Esophagus squamous epithelium (tissue), 5 donors: ENCODE measurements at places on chromosomes 7 and 10.

GRCh38 chr10:102538811-102539210 lies 35.0 kb downstream of the SUFU start:
- no peak for DNase-seq

DNA sequence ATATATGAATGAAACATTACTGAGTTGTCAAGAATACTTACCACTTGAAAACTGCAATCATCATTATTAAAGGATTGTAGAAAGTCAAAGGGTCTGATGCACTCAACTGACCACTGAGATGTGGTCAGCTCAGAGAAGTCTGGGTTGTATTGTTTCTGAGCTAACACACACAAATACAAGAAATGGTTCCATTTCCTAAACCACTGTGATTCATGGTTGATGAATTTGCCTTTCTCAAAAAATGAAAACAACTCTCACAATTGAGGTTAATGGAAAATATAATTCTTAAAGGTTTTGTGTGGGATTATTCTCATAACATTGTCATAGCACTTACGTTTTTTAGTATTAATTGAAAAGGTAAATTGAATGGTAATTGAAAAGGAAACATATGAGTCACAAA lies 45.6 kb upstream of the TAS2R16 start:
- DNase-seq, result no peak

DNA sequence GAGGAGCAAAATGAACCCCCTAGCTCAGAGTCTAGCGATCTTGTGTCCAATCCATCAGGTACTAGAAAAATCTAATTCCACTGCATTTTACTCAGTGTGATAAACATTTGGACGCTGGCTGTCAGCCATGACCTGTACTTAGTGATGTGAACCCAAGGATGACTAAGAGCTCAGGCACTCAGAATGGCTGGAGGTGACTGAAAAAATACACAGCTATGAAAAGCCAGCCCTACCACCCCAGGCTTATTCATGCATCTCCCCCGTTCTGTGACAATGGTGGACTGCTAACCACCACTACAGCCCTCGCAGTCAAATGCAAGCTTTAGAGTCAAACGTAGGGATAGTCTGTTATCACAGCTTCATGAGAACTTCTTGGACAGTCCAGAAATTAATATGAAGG lies 14.9 kb downstream of the AFAP1L2 start:
- DNase-seq, result no peak

DNA sequence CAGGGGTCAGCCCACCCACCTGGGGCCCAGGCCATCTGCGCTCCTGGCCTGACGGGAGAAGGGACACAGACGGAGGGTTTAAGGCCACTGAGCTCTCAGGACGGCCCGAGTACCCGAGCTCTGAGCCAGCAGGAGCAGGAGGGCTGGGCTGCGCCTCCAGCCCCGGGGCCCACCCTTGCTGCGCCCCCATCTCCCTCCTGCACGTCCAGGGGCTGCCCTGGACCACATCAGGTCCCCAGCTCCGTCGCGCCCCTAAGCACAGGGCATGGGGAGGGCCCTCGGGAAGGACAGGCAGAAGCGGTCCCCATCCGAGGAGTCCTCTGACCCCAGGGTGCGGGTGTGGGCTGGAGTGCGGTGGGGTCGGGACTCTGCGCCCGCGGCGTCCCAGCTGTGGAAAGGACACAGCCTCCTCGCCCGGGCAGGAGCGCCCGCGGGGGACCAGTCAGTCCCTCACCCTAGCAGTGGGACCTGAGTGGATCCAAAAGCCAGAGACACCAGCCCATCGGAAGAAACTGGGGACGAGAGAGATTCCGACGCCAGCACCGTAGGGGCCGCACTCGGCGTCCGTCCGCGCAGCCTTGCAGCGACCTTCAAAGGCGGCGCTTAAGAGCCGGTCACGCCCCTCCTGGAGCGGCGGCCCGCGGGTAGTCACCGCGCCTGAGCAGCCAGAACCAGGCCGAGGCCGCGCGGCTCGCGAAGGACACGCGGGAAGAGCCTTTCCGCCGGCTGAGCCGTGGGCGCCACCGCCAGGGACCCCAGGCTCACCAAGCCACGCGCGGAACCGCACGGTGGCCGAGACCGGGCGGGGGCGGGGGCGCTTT lies 15.9 kb downstream of the CAMK2B start:
- DNase-seq, result no peak

- no peak for DNase-seq
These were observed 18.1 kb downstream of the ZNF786 start for GRCh38 chr7:149072438-149072775.
